ENCODE measurements at places on chromosomes 6 and 20. TPM values are rescaled to one million over a fixed set of nuclear protein-coding genes. Genes with fewer than 3 reads are reported as not detected.

PPP1R14C gene
- 14.0 TPM for polyA plus RNA-seq

PRDM13 gene
- polyA plus RNA-seq = not detected

LYRM2 gene
- polyA plus RNA-seq = 25.5 TPM

PROKR2 gene
- polyA plus RNA-seq = not detected

HLA-DOA gene
- not detected for polyA plus RNA-seq

CBFA2T2 gene
- polyA plus RNA-seq = 21.7 TPM

PHACTR1 gene
- 4.8 TPM for polyA plus RNA-seq

SPATA2 gene
- 1.7 TPM for polyA plus RNA-seq

MMS22L gene
- 8.3 TPM for polyA plus RNA-seq

CAP2 gene
- 11.8 TPM for polyA plus RNA-seq

COL19A1 gene
- 0.24 TPM for polyA plus RNA-seq

FGD2 gene
- polyA plus RNA-seq = not detected

DDX43 gene
- not detected for polyA plus RNA-seq

HAO1 gene
- polyA plus RNA-seq = not detected

C4A gene
- polyA plus RNA-seq = 4.4 TPM

LY6G6F gene
- not detected for polyA plus RNA-seq

CAGE1 gene
- not detected for polyA plus RNA-seq

UNC5CL gene
- polyA plus RNA-seq = 1.0 TPM

POPDC3 gene
- polyA plus RNA-seq = not detected

PTK6 gene
- not detected for polyA plus RNA-seq

KIF6 gene
- 2.1 TPM for polyA plus RNA-seq

SLA2 gene
- not detected for polyA plus RNA-seq

C6orf58 gene
- 0.52 TPM for polyA plus RNA-seq

NHSL1 gene
- polyA plus RNA-seq = 1.5 TPM

STX11 gene
- not detected for polyA plus RNA-seq

KCNS1 gene
- not detected for polyA plus RNA-seq

SRSF6 gene
- polyA plus RNA-seq = 225 TPM

NOX3 gene
- polyA plus RNA-seq = 0.11 TPM

RAMACL gene
- polyA plus RNA-seq = 1.9 TPM

LGSN gene
- not detected for polyA plus RNA-seq

TENT5A gene
- polyA plus RNA-seq = 0.64 TPM

ABHD12 gene
- polyA plus RNA-seq = 32.3 TPM

HINT3 gene
- 62.4 TPM for polyA plus RNA-seq

TP53TG5 gene
- not detected for polyA plus RNA-seq

LPIN3 gene
- 0.44 TPM for polyA plus RNA-seq

Measured in neural cell (in vitro differentiated cells).